Renal pelvis (tissue), 12 donors: ENCODE measurements at places on chromosomes 3 and 15.

DNA sequence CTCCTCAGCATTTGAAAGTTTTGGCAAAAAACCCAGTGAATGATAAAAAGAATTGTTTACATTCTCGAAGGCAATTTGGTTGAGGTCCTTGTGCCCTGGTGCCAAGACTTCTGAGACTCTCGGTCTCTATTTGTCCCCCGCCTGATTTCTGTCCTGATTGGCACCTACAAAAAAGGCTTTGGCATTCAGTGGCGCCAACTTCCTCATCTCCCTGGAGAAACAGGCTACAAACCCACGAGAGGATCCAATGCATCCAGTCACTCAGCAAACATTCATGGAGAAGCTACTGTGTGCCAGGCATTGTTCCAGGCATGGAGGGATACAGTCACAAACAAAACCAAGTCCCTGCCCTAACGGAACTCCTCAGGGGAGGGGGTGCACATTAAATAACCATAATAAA lies 42.7 kb downstream of the HES1 start:
- no peak for DNase-seq

DNA sequence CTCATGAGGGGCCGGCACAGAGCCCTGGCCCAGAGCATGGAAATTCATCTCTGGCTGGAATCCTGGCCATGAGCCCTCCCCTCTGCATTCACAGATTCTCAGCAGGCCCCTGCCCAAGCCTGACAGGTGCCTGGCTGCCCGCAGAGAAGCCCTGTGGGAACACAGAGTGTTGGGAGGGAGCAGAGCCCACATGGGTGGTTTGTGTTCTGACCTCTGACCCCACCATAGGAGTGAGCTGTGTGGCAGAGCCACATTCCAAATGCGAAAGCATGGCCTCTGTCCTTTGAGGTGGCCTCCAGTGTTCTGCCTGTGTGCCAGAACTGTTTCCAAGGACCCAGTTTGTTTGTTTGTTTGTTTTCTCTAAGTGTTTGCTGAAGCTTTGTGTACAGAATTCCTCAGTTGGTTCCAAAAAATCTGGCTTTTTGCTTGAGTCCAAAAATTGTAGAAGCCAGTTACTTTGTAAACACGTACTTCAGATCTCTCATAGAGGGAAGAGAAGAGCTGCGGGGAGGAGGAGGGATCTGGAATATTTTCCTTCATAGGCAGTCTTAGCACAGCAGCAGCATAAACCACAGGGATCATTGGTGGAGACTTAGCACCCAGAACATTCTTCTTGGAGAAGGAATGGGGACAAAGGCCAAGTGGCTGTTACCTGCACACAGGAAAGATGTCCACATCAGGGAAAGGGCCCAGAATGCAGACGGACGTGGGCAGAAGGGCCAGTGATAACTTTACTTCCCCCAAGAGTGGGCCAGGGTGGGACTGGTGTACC lies 36.0 kb downstream of the GRAMD2A start:
- no peak for DNase-seq

DNA sequence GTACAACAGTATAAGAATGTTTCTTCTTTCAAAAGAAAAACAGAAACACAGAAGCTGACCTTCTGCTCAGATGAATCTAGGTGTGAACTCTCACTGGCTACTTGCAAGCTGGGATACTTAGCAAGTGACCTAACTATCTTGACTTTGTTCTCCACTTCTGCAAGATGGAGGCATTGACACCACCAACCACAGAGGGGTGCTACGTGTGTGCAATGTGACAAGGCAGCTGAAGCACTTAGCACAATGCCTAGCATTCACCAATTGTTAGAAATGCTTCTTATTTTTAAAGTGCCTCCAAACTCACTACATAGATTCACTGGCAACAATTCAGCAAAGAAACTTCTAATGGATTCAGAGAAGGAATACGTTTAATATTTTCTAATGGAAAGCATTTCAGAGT lies 331.4 kb upstream of the WNT5A start:
- no peak for DNase-seq

GRCh38 chr15:79403501-79403900 lies 28.6 kb upstream of the MINAR1 start:
- no peak for DNase-seq

- DNase-seq, result no peak
Measured at GRCh38 chr3:184737063-184737462, 25.2 kb upstream of the MAGEF1 start.

GRCh38 chr3:24156466-24156865 lies 211.4 kb downstream of the NR1D2 start:
- DNase-seq, result no peak

GRCh38 chr3:129654131-129654530 lies 47.7 kb upstream of the PLXND1 start:
- no peak for DNase-seq

- peak; percentile 52 for DNase-seq
Measured at GRCh38 chr3:124928333-124929202, 6.0 kb downstream of the MUC13 start.

DNA sequence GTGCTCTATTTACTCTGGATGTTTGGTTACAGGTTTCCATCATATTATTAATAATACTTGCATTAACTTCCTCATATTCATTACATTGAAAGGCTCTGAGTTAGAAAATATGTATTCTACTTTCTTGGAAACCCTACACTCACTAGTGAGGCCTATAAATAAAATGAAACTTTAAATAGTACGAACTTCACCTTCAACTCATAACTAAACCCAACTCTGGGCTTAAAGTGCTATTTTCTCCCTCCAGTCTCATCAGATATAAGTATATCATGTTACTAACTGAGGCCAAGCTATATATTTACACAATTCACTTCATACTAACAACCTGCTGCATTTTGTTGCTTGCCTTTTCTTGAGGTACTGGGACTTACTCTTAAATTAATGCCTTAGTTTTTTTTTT lies 306.7 kb downstream of the TIGIT start:
- no peak for DNase-seq

- no peak for DNase-seq
Measured at GRCh38 chr3:52310861-52311575, 5.1 kb upstream of the DNAH1 start.

- DNase-seq, result no peak
Measured at GRCh38 chr3:185988816-185989175, 51.0 kb upstream of the TRA2B start.

DNA sequence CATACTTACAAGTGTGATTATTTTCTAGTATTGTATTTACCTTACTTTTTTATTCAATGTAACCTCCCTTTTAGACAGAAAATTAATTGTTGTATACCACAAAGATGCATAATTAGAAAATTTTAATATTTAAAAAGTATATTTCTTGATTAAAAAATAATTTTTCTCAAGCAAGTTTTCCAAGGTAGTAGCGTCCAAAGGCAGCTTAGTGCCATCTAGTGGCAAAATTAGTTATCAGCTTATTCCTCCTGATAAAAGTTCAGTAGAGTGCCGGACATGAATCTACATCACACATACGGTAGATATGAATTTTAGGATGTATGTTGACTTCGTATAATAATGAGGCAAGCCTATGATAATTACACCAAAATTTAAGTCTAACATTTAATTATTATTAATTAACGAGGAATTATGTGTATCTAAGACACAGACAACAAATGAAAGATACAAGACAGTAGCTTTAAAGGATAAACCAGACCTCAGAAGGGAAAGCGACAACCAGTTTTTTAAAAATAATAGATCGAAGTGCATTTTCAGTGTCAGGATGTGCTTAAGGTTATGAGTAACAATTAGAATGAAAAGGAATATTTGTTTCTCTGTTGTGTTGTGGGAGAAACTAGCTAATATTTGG lies 405.9 kb downstream of the ROBO1 start:
- DNase-seq, result peak; percentile 22

DNA sequence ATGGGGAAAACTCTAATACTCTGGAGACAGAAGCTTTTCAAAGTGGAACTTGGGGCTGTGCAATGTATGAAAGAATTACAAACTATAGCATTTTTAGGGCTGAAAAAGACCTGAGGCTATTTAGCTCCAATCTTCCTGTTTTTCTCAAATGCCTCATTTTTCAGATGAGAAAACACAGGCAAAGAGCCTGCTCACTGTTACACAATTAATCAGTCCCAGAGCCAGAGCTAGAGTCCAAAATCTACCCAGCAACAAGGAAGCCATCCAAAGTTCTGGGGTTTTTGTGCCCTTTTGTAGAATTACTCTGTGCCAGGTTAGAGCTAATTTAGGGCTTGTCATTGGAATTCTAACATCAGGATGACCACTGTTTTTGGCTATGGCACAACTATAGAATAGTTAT lies 45.5 kb downstream of the GPR149 start:
- DNase-seq, result no peak

GRCh38 chr3:53495146-53495519 lies 722 bp downstream of the CACNA1D start:
- no peak for DNase-seq
